ENCODE measurements at places on chromosomes 7 and 10. TPM values are rescaled to one million over a fixed set of nuclear protein-coding genes. Genes with fewer than 3 reads are reported as not detected.

The APBB1IP gene
- total RNA-seq: 96.6 TPM

The GNGT1 gene
- not detected for total RNA-seq

DNA sequence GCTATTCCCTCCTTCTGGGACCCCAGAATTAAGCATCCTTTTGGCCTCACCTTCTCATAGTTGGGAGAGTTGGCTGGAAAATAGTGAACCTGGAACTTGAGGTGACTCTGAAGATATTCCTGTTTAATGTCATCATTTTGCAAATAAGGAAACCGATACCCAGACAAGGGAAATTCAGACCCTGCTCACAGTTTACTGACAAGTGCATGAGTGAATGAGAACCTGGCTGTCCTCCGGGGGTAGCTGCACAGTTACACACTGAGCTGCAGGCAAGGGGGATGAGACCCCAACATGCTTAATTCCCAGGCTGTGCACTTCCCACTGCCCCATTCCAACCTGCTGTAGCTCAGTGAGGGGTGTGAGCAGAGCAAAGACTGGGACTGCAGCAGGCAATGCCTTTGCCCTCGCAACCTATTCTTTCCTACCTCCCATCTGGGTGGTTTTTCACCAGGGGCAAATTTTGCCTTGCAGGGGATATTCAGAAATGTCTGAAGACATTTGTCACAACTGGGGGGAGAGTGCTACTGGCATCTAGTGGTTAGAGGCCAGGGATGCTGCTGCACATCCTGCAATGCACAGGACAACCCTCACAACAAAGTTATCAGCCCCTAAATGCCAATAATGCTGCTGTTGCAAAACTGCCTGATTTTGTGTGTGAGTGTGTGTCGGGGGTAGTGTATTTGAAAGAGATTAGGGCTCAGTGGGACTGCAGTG, 136.2 kb downstream of the SORCS3 start:
- no peak for DNase-seq

DNA sequence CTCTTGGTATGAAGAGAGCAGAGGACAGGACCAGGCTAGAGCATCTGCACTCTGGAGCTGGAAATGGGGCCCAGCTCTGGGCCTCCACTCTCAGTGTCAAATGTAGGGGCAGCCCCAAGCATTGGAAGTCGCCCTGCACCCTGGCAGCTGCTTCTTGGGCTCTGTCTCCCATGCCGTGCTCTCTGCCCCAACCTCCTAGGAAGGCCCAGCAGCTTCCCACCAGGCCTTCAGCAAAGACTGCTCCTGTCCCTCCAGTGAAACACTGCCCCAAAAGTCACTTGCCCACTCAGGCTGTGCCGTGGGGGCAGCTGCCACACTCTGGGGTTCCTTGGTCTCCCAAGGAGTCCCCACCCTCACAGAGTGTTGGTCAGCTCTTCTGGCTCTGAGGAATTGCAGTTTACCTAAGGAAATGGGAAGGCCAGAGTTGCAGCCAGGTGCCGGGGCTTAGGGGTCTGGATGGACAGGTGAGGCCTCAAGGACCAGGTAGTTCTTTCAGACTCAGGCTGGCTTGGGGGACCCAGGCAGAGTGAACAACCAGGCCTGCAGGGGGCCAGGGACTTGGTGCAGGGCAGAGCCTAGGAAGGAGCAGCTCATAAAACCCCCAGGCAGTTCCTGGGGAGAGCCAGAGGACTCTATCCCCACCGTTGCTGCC, 9.4 kb upstream of the OPN4 start:
- DNase-seq: no peak

DNA sequence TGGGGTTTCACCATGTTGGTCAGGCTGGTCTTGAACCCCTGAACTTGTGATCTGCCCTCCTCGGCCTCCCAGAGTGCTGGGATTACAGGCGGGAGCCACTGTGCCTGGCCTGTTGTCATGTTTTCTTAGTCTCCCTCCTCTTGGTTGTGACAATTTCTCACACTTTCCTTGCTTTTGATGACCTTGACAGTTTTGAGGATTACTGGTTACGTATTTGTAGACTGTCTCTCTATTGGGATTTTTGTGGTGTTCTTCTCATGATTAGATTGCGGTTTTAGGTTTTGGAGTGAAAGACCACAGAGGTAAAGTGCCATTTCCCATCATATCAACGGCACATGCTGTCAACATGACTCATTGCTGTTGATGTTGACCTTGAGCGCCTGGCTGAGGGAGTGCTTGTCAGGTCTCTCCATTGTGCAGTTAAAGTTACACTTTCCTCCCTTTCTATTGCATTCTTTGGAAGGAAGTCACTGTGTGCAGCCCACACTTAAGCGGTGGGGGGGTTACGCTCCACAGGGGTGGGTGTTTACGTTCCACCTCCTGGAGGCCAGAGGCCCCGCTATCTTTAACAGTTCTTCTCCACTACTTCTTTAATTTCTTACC, 10.8 kb downstream of the NEURL1 start:
- peak; percentile 12 for DNase-seq

- DNase-seq: no peak
Observed at GRCh38 chr7:47149208-47149839, 432.6 kb downstream of the TNS3 start.

Data from T-cell (primary cell).